ENCODE measurements at places on chromosomes 3 and 15.

DNA sequence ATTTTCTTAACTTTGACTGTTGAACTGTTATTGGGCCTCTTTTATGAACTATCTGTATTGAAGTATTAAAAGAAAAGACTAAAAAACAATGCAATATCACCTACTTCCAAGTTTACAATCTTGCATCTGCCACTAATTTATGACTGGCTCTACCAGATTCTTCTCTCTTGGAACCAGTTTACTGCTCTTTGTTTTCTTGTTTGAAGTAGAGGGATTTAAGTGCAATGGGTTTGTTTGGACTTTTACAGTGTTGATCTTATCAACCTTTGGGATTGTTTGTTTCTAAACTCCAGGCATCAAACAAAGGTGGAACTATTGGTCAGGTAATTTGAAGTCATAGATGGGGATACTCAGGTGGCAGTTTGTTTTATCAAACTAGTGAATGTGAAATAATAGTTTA is 43.0 kb upstream of the MEIS2 start:
- DNase-seq = no peak

GRCh38 chr3:179321668-179322285 is 1.1 kb upstream of the ZNF639 start:
- DNase-seq = no peak

- DNase-seq = no peak
Measured at GRCh38 chr15:38680775-38681174, 116.2 kb upstream of the RASGRP1 start.

DNA sequence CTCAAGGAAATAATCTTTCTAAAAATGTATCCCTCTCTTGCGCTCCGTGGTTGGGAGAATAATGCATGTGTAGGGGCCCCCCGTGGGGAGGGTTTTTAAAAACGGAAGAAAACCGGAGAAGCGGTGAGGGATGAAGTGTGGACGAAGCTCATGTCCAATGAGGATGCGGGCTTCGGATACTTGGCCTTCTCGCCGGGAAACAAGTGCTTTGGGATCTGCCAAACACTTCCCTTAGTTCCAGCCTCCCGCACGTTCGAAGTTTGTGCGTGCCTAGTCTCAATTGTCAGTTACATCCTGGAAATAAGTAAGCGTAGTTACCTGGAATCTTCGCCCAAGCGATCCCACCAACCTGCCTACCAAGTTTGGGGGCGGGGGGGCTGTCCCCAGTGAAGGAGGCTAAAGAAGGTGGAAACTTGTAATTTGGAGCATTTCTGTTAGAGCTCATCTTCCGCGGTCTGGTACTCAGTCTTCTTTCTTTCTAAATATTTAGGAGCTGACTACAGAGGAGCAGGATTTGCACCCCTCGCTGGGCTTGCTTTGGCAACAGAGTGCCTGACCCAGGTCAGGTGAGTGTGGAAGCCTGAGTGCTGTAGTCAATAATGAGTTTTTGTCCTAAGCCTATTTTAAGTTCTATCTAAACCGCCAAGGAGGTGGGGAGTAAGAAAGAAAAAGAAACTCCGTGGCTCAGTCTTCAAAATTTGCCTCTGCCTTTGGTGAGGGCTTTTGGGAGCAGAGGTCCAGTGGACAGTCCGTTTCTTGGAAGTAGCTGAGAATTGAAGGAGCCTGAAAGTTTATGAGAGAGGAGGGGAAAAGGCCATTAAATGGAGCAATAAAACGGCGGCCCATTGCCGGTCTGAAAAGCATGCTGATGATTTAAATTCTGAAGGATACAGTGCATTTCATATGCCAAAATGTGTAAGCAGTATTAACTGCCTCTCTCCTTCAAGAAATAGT is 1.1 kb downstream of the ITPR1 start:
- DNase-seq = no peak

- no peak for DNase-seq
Measured at GRCh38 chr3:53482227-53482626, 12.2 kb upstream of the CACNA1D start.

DNA sequence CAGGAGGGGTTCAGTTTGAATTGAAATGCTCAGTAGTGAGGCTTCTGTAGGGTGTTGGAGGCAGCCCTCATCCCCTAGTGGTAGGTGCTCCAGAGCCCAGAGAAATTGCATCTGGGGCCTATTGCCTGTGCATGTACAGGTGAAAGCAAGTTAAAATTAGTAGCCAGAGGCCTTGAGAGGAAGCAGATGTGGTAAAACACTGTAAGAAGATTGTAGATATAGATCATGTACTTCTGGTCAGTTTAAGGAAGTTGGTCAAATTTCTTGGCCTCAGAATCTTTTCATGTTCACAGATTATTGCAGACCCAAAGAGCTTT is 34.6 kb downstream of the IGSF10 start:
- no peak for DNase-seq

GRCh38 chr3:65639444-65639843 is 399.3 kb downstream of the MAGI1 start:
- no peak for DNase-seq

DNA sequence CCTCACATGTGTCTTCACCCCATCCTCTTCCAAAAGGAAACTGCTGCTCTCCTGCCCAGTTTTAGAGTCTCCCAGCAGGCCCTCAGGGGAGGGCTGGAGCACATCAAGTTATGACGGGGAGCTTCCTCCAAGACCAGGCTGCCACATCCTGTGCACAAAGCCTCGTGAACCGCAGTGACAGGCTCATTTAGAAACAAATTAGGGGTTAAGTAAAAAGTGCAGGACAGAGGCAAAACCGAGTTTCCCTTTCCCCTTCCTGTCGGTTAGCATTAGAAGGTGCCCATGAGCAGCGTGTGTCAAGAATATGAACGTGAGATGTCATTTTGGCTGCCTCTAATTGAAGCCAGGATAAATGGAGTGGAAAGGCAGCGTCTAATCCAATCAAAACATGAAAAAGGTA is 199.7 kb downstream of the ARRDC4 start:
- no peak for DNase-seq

GRCh38 chr15:59298854-59299250 is 73.8 kb downstream of the MYO1E start:
- DNase-seq = no peak

DNA sequence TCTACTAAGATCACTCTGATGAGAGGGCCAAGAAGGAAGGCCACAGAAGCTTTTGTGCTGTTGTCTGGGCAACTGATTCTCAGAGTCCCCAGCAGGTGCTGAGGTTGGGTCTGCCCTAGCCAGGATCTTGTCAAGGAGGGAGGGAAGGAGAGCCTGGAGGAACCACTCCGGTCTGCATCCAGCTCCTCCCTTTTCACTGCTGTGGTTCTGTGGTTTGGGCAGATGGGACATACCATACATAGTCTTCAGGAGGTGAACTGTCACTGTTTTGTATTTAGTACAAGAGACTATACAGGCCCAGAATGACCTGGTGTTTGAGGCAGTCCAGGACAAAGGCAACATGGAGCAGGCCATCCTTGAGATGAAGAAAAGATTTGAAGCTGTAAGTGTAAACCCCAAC is 21.9 kb downstream of the C3orf62 start:
- DNase-seq = no peak

DNA sequence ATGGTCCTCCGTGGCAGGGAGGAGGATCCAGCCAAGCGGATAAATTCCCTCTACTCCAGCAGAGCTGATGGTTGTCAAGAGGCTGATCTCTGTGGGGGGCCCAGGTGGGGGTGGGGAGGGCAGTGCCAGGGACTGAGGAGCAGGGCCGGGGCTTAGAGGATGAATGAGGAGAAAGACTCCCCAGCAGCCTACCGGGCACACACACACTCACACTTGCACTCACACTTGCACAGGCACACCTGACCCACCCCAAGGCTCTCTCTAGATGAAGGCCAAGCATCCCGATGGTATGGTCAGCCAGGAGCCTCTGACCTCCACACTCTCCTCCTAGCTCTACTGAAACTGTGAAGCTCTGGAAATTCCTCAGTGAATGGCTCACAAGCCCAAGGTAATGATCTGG is 131.3 kb upstream of the PRR20G start:
- no peak for DNase-seq

DNA sequence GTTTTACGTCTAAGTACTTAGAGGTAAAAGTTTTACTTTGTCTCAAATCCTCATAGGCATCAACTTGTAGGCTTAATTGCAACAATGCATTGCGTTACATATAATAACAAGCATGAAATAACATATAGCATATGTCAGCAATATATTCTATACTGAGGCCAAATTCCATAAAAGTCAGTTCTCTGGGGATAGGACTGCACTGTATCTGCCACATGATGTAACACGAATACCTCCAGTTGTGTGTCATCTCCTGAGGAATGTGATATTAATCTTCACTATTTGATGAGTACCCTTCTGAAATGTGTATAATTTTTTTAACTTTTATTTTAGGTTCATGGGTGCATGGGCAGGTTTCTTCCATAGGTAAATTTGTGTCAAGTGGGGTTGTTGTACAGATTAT is 126.4 kb downstream of the IMPG2 start:
- no peak for DNase-seq

GRCh38 chr3:52211268-52211891 is 13.4 kb downstream of the ALAS1 start:
- DNase-seq = no peak

GRCh38 chr3:121951291-121951919 is 57.2 kb downstream of the SLC15A2 start:
- DNase-seq = no peak

- no peak for DNase-seq
Measured at GRCh38 chr3:184899953-184900595, 88.1 kb downstream of the VPS8 start.

DNA sequence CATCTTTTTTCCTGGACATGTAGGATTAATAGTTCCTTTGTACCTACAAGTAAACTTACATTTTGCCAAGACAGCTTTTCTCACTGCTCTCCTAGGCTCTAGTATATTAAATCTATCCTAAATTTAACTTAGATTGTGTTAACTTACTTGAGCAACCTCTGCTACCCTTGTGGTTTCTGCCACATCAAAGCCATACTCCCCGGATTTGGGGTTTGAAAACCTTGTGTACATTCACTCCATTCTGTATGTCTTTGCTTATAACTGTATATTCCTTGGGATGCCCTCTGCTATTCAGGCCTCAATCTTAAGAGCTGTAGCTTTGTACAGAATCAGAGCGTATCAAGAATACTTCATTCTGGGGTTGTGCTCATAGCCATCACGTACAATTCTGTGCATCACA is 60.4 kb downstream of the ARIH1 start:
- DNase-seq = no peak

DNA sequence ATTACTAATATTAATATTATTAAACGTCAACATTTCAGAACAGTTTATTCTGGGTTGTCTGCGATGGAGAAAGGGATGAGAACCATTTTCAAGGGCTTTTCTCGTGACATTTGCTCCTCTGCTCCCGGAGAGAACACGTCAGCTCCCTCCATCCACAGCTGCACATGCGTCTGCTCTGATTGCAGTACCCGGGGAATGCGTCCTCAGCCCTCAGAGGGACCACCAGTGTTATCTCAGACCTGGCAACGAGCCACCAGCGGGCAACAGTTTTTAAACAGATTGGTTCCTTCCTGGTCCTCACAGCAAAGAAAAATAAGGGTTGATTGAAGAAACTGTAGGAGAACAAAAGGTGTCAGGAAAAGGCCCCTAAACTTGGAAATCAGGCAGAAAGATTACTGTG is 202.2 kb upstream of the ADAMTS9 start:
- no peak for DNase-seq

- no peak for DNase-seq
Measured at GRCh38 chr3:12372741-12373280, 83.9 kb downstream of the PPARG start.

- DNase-seq = no peak
Measured at GRCh38 chr3:78972617-78973301, 795.0 kb downstream of the ROBO1 start.

DNA sequence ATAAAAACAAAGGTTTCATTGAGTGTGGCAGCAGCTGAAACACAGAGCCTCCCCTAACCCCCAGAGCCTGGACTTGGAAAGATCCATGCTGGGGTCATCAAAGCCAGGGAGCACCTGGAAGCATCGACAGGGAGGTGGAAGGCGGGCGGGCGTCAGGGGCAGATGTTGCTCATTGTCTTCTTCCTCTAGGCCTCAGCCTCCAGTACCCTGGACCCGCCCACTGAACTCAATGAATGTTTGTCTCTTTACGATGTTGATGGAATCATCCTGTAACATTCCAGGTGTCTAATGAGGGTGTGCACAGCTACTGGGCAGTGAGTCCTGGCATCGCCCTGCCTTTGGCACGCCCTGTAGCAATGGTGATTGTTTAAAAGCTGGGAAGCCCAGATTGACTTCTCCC is 9.8 kb downstream of the GP5 start:
- no peak for DNase-seq

DNA sequence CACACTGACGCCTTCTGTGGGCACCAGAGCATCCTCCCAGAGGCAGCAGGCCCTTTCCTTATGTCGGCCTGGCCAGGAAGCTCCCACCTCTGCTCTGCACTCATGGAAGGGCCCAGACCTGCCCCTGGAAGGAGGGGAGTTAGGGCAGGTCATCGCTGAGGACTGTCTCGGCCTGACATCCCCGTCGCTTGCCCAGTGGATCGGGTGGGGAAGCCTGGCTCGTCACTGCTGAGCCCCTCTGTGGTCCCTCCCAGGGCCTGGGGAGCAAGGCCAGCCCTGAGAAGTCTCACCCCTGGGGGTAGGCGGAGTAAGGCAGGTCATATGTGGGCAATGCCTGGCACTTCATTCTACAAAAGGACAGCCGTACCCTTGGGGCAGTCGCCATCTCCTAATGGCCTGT is 62.8 kb upstream of the SNRPA1 start:
- DNase-seq = no peak

GRCh38 chr15:75785771-75786574 is 57.3 kb upstream of the UBE2Q2 start:
- DNase-seq = no peak

- DNase-seq = no peak
Measured at GRCh38 chr3:94175677-94176076, 112.8 kb downstream of the NSUN3 start.

- DNase-seq = no peak
Measured at GRCh38 chr3:43640681-43641080, 18.9 kb upstream of the ANO10 start.

GRCh38 chr3:136428167-136428566 is 178.0 kb downstream of the PCCB start:
- DNase-seq = no peak

GRCh38 chr15:89364741-89365450 is 30.3 kb upstream of the POLG start:
- DNase-seq = no peak

- no peak for DNase-seq
Measured at GRCh38 chr15:101129851-101130380, 121.9 kb downstream of the CHSY1 start.

DNA sequence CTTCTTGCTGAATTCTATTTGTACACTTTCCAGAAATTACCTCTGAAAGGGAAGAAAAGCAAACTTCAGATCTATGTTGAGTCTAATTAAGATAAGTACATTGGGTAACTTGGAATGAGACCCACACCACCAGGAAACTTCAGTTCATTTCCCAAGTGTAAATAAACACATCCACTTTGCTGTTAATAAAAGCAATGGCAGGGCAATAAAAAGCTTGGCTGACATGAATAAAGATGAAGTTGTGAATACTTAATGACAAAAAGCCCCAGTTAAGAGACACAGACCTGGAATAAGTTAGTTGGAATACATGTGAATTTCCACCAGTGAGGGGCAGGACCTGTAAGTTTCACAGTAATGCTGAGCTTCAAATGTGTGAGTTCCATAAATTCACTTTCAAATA is 83.3 kb downstream of the MEX3B start:
- DNase-seq = no peak

GRCh38 chr3:119635719-119636118 is 24.7 kb downstream of the POPDC2 start:
- no peak for DNase-seq
